ENCODE measurements at places on chromosomes 2 and 18. TPM values are rescaled to one million over a fixed set of nuclear protein-coding genes. Genes with fewer than 3 reads are reported as not detected.
A peak's percentile ranks its signal among the peaks of the same experiment; 100 is the strongest.

- no peaks in the 10 kb centered on the region for H3K27me3 ChIP-seq
- H3K4me3 ChIP-seq: no peak overlapping the region
- no peaks in the 10 kb centered on the region for H3K4me1 ChIP-seq
- H3K36me3 ChIP-seq: no peaks in the 10 kb centered on the region
These were observed 82.1 kb upstream of the TANK start for GRCh38 chr2:161078211-161078539.

GRCh38 chr2:182559623-182560022 is 132.8 kb upstream of the PDE1A start:
- H3K36me3 ChIP-seq: no peaks in the 10 kb centered on the region
- no peak overlapping the region for H3K27ac ChIP-seq
- no peak overlapping the region for H3K4me3 ChIP-seq
- DNase-seq: no peak

DNA sequence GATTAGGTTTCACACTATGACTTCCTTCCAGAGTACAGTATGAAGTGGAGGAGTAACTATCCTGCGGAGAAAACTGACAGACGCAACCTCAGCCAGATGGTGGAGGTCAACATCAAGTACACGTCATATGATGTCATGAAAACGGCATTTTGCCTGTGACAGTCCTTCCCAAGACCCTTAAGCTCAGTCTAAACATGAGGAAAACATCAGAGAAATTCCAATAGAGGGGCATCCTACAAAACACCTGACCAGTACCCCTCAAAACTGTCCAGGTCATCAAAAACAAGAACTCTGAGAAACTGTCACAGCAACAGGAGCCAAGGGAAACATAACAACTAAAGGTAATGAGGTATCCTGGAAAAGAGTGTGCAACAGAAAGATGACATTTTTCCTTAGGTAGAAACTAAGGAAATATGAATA is 1.7 kb downstream of the RNU4ATAC start:
- no peaks in the 10 kb centered on the region for H3K27me3 ChIP-seq
- H3K4me1 ChIP-seq: peaks cover 3% of the 10 kb centered on the region
- no peak overlapping the region for H3K4me3 ChIP-seq
- no peaks in the 10 kb centered on the region for H3K36me3 ChIP-seq
- no peak overlapping the region for H3K27ac ChIP-seq

DNA sequence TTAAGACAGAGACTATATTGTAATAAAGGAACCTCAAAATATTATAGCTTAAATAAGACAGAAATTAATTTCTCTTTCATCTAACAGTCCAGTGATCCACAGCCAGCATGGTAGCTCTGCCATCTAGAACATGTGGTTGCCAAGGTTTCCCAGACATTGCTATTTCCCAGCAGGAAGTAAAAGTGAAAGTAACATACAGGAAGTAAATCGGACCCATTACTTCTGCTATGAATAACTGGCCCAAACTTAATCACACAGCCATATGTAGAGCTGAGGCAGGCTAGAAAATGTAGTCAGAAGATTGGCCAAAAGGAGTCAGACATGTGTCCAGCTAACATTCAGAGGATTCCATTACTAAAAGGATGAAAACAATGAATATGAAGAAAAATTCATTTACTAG is 71.0 kb downstream of the NOL4 start:
- DNase-seq: no peak
- no peaks in the 10 kb centered on the region for H3K4me1 ChIP-seq
- no peaks in the 10 kb centered on the region for H3K27me3 ChIP-seq
- H3K36me3 ChIP-seq: no peaks in the 10 kb centered on the region

Gene EHBP1
- total RNA-seq: 185 TPM

GRCh38 chr18:72819050-72819449 is 48.7 kb downstream of the NETO1 start:
- H3K4me1 ChIP-seq: no peaks in the 10 kb centered on the region
- DNase-seq: no peak
- peaks cover 4% of the 10 kb centered on the region for H3K27me3 ChIP-seq
- H3K4me3 ChIP-seq: no peak overlapping the region
- H3K27ac ChIP-seq: no peak overlapping the region

GRCh38 chr18:4631239-4631638 is 176.1 kb upstream of the DLGAP1 start:
- no peaks in the 10 kb centered on the region for H3K36me3 ChIP-seq
- no peak overlapping the region for H3K4me3 ChIP-seq
- DNase-seq: no peak
- no peaks in the 10 kb centered on the region for H3K27me3 ChIP-seq

- H3K4me1 ChIP-seq: no peaks in the 10 kb centered on the region
- DNase-seq: peak; percentile 73
- H3K4me3 ChIP-seq: no peak overlapping the region
These were observed 208.0 kb downstream of the TFCP2L1 start for GRCh38 chr2:121076885-121077549.

Gene KIAA2012
- 5.2 TPM for total RNA-seq

Gene GALM
- 20.1 TPM for total RNA-seq

- H3K4me1 ChIP-seq: no peaks in the 10 kb centered on the region
- no peak overlapping the region for H3K27ac ChIP-seq
- H3K27me3 ChIP-seq: no peaks in the 10 kb centered on the region
- no peaks in the 10 kb centered on the region for H3K36me3 ChIP-seq
- no peak overlapping the region for H3K4me3 ChIP-seq
These were observed 889.3 kb downstream of the ERBB4 start for GRCh38 chr2:211649331-211649730.

GRCh38 chr2:177758591-177759371 is 313.8 kb downstream of the PDE11A start:
- H3K36me3 ChIP-seq: no peaks in the 10 kb centered on the region
- H3K4me3 ChIP-seq: no peak overlapping the region
- H3K4me1 ChIP-seq: peaks cover 18% of the 10 kb centered on the region
- no peak overlapping the region for H3K27ac ChIP-seq
- peak; percentile 70 for DNase-seq

- DNase-seq: no peak
- H3K36me3 ChIP-seq: no peaks in the 10 kb centered on the region
- no peaks in the 10 kb centered on the region for H3K27me3 ChIP-seq
- no peak overlapping the region for H3K4me3 ChIP-seq
- H3K4me1 ChIP-seq: no peaks in the 10 kb centered on the region
- H3K27ac ChIP-seq: no peak overlapping the region
These were observed 35.0 kb downstream of the NEDD4L start for GRCh38 chr18:58078889-58079573.

Gene HNRNPLL
- 47.1 TPM for total RNA-seq

- no peaks in the 10 kb centered on the region for H3K36me3 ChIP-seq
- no peak for DNase-seq
- peak overlapping the region; percentile 69 for H3K27ac ChIP-seq
- H3K4me1 ChIP-seq: peaks cover 16% of the 10 kb centered on the region
These were observed 26.2 kb downstream of the SH2D6 start for GRCh38 chr2:85444629-85445172.

- no peak for DNase-seq
- H3K27ac ChIP-seq: no peak overlapping the region
- no peak overlapping the region for H3K4me3 ChIP-seq
- no peaks in the 10 kb centered on the region for H3K36me3 ChIP-seq
- H3K4me1 ChIP-seq: no peaks in the 10 kb centered on the region
These were observed 84.8 kb upstream of the PIK3C3 start for GRCh38 chr18:41870191-41870590.

DNA sequence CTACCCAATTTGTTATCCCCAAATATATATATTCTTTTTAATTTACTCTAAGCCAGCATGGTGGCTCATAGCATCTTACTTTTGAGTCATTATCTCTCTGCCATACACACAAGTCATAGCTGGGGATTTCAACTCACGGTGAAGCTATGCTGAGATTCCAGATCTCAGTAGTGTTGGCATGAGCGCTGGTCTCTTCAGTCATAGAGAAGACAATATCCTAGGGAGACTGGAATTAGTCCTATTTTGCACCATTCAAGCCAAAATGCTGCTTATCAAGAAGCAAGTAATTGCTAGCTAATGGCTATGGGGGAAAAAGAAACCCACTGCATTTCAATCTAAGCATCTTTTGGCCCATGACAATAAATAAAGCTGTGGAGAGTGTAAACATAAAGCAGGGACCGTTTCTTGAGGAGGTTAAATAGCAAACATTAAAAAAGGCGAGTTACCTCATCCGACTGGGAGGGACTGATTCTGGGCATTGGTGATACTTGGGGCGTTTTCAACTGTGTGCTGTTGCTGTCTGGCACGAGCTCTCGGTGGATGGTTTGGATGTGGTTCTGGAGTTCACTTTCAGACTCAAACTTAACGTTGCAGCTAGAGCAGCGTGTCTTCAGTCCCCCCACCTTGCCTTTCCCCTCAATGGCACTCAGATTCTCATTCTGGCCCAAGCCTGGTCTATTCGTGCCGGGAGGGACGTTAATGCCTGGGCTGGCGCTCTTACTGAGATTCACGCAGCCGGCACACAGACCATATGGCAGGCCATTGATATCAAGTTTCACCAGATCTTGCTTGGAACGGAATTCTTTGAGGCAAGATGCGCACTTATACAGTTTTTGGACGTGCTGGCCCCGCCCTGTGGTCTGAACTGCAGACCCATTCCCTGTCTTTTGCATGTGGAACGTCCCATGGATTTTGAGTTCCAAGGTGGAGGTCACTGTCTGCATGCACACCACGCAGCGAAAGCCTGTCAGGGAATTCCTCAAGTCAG is 127.8 kb downstream of the ZNF521 start:
- H3K4me1 ChIP-seq: peaks cover 2% of the 10 kb centered on the region
- no peak overlapping the region for H3K4me3 ChIP-seq
- no peaks in the 10 kb centered on the region for H3K36me3 ChIP-seq
- no peak for DNase-seq

Gene TTN
- total RNA-seq: 12.9 TPM

Gene PTH2R
- not detected for total RNA-seq

Gene PARD6G
- 12.5 TPM for total RNA-seq

DNA sequence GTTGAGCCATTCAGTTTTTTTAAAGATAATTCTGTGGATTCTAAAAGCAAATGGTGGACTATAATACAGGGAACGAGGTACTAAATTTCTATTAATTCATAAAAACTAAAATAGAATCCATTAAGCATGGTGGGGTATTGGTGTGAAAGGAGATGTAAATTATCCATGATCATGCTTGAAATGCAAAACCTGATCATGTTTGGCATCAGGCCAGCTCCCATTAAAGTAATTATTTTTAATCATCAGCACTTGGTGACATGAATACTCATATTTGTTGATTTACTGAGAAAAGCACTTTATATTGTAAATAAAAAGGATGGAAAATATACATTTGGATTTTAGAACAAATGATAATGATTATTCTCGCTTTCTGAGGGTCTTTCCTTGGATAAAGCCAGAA is 232.3 kb upstream of the MEIS1 start:
- H3K27ac ChIP-seq: no peak overlapping the region
- H3K27me3 ChIP-seq: no peaks in the 10 kb centered on the region
- no peak overlapping the region for H3K4me3 ChIP-seq
- H3K36me3 ChIP-seq: no peaks in the 10 kb centered on the region
- DNase-seq: no peak

- no peaks in the 10 kb centered on the region for H3K36me3 ChIP-seq
- H3K4me1 ChIP-seq: peaks cover 2% of the 10 kb centered on the region
- no peak for DNase-seq
- no peak overlapping the region for H3K27ac ChIP-seq
- H3K4me3 ChIP-seq: no peak overlapping the region
These were observed 176.9 kb upstream of the MC4R start for GRCh38 chr18:60549338-60549960.

DNA sequence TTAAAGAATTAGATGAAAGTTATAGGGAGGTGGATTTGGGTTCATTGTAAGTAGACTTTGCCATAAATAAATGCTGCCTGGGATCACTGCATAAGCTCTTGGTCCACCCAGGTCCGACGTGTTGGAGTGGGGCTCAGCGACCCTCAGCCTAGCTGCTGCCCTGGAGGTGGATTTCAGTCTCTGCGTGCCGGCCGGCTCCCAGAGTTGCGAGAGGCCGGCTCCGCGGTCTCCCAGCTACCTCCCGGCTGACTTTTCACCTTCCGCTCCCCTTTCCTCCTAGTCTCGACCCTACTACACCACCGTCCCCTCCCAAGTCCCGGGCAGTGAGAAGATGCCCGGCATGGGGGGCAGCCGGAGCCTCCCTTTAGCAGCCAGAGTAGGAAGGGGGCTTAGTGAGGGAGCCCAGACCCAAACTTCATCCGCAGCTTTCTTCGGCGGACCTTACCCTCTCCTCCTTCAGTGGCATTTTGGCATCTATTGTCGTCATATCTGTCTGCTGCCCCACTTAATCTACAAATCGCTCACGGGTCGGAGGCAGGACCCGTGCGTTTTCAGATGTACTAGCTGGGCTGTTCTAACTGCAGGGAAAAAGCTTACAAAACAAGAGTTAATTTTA is 8.1 kb downstream of the EMX1 start:
- H3K4me3 ChIP-seq: no peak overlapping the region
- no peaks in the 10 kb centered on the region for H3K36me3 ChIP-seq
- no peak for DNase-seq
- H3K27me3 ChIP-seq: no peaks in the 10 kb centered on the region
- peaks cover 6% of the 10 kb centered on the region for H3K4me1 ChIP-seq

GRCh38 chr2:24353364-24353763 is 7.0 kb downstream of the ITSN2 start:
- H3K4me3 ChIP-seq: no peak overlapping the region
- peaks cover 6% of the 10 kb centered on the region for H3K4me1 ChIP-seq
- DNase-seq: no peak
- no peak overlapping the region for H3K27ac ChIP-seq
- H3K36me3 ChIP-seq: no peaks in the 10 kb centered on the region

GRCh38 chr2:207502577-207503198 is 27.1 kb upstream of the CREB1 start:
- H3K4me1 ChIP-seq: peaks cover 3% of the 10 kb centered on the region
- DNase-seq: no peak
- H3K27ac ChIP-seq: no peak overlapping the region
- no peaks in the 10 kb centered on the region for H3K27me3 ChIP-seq

GRCh38 chr18:25825979-25826776 is 264.2 kb downstream of the SS18 start:
- peak overlapping the region; percentile 14 for H3K27ac ChIP-seq
- H3K27me3 ChIP-seq: no peaks in the 10 kb centered on the region
- peaks cover 6% of the 10 kb centered on the region for H3K4me1 ChIP-seq

Gene ATP8B1
- 13.2 TPM for total RNA-seq

Gene NGEF
- 1.5 TPM for total RNA-seq

Data from ovary (tissue), 10 donors.